Stimulated activated CD8-positive, alpha-beta memory T cell treated with anti-CD3 and anti-CD28 coated beads, Interleukin-15, amount 100 ng/mL, for 1 hour (primary cell): ENCODE measurements at places on chromosomes 1 and 21.

GRCh38 chr1:155193275-155193990 is 14.3 kb downstream of the THBS3 start:
- DNase-seq, result peak; percentile 53

DNA sequence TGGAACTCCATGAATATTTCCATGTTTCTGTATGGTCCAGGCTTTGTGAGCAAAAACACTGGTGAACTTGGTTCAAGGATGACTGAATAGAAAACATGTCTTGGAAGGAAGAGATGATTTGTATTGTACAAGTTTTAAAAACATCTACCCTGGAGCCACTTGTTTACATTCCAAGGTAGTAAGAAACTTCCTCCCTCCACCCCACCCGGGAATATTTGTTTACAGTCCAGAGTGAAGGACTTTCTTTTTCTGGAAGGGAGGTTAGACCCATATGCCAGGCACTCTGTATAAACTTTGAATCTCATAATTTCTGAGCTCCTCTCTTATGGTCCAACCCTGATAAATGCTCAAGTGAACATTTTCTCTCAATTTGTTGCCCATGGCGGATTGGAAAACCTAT is 323.3 kb upstream of the LYPLAL1 start:
- DNase-seq, result no peak

DNA sequence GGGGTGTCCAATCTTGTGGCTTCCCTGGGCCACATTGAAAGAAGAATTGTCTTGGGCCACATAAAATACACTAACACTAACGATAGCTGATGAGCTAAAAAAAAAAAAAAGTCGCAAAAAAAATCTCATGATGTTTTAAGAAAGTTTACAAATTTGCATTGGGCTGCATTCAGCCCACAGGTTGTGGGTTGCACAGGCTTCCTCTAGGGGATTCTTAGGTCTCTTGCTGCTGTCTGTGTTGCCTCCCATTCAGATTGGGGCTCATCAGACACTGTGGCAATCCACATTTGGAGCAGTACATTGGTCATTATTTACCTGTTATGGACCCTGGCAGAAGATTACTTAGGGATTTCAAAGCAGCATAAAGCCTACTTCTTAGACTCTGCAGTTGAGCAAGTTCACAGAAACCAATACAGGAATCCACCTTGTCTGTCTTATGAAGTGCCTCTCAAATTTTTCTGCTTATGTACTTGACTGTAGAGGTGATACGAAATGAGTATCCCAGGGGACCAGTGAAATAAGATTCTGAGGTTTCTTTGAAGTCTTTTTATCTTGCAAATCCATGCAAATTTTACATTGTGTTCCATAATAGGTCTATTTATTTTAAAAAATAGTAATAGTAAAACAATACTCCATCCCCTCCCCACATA is 205.5 kb downstream of the RPS6KC1 start:
- DNase-seq, result no peak

- no peak for DNase-seq
These were observed 25.4 kb downstream of the CFAP57 start for GRCh38 chr1:43197343-43198127.

DNA sequence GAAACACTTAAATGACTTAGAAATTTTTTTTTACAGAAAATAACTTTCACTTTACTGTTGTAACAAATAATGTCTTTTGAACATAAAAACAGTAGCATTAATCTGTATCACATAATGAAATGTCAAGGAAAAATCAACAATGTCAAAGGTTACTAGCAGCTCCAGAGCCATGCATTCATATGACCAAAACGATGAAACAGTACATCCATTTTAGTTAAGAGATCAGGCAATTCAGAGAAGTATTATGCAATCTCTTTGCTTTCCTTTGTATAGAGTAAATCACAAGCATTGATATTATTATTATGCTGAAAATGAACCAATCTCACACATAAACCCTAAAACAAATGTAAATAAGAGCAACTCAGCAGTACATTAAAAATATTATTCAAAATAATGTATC is 748.9 kb downstream of the PLA2G4A start:
- DNase-seq, result no peak

DNA sequence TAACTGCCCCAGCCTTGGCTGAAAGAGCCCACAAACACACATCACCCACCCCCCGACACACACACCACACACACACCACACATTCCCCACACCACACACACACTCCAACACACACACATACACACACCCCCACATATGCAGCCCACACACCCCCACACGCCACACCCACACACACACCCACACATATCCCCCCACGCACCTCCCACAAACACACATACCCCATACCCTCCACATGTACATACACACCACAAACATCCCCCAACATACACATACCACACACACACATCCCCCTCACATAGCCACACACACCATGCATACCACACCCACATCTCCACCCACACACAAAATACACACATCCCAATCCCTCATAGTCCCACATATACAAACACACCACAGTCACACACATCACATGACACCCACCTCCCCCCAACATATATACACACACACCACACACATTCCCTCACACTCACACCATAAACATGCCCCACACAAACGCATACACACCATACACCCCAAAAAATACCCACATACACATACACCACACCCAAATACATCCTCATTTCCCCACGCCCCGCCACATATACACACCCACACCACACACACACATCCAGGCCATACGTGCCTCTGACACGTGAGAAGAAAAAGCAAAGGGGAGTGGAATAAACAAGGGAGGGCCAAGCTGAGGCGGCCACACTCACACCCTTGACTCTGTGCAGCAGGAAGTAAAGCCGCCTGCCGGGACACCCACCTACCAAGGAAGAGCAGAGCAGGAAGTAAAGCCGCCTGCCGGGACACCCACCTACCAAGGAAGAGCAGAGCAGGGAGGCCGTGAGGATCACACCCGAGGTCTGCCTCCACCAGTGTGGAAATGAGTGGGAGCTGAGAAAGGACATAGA is 53.7 kb downstream of the HSF2BP start:
- no peak for DNase-seq

GRCh38 chr1:119253366-119253765 is 112.9 kb upstream of the WARS2 start:
- DNase-seq, result no peak

DNA sequence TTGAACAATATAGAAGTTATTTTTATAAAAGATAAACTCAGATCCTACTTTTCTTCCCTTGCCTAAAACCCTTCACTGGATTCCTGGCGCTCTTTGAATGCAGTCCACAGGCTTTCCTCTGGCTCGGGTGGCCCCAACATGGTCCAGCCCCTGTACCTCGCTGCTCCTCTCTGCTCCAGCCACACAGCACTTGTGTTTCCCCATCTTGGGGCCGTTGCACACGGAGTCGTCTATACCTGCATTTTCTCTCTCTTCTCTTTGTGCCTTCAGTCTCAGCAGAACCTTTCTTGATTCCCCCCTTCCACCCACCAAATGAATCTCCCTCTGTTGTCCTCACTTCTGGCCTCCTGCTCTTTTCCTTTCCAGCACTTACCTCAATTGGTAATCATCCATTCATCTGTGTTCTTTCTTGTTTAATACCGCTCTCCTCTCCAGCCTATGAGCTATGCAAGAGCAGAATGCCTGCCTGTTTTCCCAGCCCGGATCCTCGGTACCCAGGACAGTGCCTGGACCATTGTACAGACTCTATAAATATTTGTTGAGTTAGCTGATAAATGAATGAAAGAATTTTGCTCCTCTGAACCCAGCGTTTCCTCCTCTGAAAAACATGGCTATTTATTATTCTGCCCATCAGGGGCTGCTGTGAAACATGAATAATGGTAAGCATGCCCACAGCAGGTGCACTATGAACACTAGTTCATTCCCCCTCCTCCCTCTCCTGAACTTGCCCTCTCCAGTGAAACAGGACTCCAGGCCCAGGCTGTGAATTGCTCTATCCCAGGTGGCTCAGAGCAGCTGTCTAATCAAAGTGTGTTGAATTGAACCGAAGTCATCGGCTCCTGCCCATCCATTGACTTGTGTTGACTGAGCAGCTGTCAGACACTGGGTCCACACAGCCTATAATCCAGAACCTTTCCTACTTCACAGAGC is 266.9 kb downstream of the PTPRU start:
- DNase-seq, result no peak

- no peak for DNase-seq
These were observed 47.8 kb downstream of the GADD45A start for GRCh38 chr1:67732750-67733151.

DNA sequence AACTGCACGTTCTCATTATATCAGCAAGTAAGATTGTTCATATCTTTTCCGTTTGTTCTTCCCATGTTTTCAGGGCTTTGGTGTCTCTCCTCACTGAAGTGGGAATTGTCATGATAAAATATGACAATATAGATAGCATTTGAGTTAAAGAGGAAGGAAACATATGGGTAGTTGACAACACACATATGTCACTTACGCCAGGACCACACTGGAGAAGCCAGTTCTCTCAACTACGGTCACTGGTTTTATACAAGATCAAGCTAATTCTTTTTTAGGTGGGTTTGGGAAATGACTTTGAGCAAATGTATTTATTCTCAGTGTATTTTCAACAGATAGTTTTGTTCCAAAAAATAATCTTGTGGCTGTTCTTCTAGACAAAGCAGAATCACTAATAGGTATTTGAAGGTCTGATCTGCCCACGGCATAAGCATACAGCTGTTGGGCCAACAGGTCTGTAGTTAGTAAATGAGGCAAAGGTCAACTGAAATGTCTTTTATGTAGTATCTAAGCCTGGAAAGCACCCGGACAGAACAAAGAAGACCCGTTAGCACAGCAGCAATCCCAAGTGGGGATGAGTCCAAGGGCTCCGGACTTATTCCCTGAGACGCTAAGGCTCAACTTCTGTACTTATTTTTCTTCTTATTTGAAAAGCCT is 433.6 kb upstream of the ZP4 start:
- no peak for DNase-seq

GRCh38 chr1:166843769-166844596 is 4.7 kb downstream of the POGK start:
- no peak for DNase-seq

- no peak for DNase-seq
These were observed 40.6 kb upstream of the LRP8 start for GRCh38 chr1:53368314-53369033.

DNA sequence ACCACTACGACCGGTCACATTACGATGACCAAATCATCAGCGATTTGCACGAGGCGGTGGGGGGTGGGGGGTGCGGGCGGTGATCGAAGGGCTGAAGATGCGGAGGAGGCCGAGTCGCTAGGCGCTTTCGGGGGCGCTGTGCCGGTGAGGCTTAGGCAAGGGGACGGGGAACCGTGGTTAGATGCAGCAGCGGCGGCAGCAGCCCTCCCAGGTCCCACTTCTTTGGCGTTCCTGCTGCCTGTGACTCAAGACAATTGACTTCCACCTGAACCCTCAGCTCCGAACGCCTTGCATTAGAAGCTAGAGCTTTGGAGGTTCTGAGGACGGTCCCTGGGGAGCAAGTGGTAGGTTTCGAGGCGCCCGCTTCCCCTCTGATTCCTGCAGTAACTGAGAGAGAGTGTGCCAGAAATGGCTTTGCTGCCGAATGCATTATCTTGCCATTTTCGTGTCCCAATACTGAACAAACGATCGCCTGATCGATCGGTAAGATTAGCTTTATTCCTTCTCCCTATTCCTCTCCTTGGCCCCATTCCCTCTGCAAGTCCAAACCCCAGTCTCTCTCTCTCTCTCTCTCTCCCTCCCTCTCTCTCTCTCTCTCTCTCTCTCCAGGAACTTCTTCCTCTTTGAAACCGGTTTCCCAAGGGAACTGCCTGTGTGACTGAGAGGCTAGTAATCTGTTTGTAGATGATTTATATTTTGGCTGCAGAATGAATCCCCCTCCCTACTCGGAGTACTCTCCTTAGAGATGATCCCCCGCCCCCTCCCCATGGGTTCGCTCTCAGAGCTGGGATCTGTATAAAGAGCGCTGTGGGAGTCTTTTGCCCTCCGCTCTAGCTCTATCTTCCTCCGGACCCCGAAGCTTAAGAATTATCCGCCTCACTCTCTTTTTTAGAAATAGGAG is 735 bp upstream of the BRINP3 start:
- DNase-seq, result no peak
